ENCODE measurements at places on chromosomes 11 and 22.

DNA sequence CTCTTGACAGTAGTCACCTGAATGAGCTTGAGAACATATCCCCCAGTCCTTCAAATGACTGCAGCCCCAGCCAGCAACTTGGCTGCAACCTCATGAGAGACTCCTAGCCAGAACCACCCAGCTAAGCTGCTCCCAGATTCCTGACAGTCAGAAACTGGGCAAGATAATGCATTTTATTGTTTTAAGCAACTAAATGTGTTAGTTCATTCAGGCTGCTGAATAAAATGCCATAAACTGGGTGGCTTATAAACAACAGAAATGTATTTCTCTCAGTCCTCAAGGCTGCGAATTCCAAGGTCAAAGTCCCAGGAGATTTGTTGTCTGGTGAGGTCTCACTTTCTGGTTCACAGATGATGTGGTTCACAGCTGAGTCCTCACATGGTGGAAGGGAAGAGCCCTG lies 5.8 kb upstream of the PAMR1 start:
- DNase-seq: no peak

- peak; percentile 0 for DNase-seq
Measured at GRCh38 chr22:50399751-50400331, 56.7 kb downstream of the PPP6R2 start.

DNA sequence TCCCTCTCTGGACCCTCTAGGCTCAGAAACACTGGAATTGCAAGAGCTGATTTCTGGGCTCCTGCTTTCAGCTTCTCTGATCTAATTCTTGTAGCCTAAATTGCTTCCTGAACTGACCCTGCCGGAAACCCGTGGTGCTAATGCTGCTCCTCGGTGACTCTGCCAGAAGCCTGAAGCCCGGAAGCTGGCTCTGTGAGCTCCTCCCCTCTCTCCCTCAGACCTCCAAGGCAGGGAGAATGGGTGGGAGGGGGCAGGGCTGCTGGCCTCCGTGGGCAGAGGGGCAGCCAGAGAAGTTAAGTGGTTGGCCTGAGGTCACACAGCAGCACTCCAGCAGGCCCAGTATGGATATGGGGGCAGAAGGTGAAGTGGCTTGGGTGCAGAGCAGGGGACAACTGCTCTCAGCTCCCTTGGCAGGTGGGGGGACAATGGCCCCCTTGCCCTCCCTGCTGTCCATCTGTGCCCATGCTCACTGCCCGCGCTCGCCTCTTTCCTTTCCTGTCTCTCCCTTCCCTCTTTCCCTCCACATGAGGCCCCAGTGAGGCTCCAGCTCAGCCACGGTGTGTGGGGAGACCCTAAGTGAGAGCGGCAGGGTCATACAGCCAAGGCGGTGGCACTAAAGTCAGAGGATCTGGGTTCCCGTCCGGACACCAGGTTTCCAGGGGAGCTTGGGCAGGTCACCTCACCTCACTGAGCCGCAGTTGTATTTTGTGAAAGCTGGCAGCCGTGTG lies 16.2 kb downstream of the CAPN5 start:
- no peak for DNase-seq

- DNase-seq: no peak
Measured at GRCh38 chr11:17102462-17102861, 25.0 kb upstream of the RPS13 start.

DNA sequence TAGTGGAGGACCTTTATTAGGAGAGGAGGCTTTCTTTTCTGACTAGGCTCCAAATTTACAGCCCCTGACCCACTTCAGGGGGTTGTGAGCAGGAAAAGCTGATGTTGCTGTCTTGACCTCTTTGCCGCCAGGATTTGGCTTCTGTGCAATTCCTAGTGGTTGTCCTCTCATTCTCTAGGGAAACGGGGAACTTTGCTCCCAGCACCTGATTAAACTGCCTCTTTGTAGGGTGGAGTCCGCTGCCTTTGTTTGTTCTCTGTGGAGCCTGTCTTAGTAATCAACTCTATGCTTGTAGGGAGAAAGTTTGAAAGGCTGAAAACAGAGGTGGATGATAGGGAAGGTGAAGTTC lies 16.3 kb downstream of the CTNND1 start:
- DNase-seq: no peak

GRCh38 chr11:12764187-12764914 lies 90.1 kb downstream of the TEAD1 start:
- DNase-seq: no peak

DNA sequence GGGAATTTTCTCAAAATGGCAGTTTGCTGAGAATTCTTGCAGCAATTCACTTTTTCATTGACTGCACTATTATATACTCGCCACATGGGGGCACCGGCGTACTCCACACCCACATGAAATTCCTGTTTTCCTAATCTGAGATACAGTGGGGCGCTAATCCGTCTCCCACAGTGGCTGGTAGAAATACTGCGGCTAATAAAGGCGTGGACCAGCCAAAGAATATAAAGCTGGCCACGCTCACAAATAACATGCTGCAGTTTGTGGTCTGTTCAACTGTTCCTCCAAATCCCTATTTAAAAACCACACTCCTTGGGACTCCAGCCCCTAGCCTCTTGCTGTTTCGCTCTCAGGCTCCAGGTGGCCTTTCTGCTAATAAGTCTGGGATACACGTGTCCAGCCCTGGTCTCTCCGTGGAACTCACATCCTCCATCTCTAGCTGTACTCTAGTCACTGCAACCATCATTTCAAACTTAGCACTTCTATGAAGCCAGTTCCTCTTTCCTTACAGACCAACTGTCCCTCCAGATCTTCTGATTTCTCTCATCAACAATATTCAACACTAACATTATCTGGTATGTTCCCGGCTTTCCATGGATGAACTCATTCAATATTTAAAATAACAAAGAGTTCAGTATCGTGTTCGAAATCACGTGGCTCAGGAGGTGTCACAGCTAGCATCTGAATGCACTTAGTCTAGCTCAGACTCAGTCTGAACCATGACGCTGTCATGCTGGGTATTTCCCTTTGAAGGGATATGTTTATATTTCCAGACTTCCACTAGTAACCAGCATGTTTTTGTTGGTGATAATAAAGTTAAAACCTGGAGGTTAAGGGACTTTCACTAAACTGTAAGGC lies 22.0 kb downstream of the TBRG1 start:
- DNase-seq: peak; percentile 53

GRCh38 chr11:93082900-93083299 lies 113.4 kb downstream of the MTNR1B start:
- DNase-seq: no peak

DNA sequence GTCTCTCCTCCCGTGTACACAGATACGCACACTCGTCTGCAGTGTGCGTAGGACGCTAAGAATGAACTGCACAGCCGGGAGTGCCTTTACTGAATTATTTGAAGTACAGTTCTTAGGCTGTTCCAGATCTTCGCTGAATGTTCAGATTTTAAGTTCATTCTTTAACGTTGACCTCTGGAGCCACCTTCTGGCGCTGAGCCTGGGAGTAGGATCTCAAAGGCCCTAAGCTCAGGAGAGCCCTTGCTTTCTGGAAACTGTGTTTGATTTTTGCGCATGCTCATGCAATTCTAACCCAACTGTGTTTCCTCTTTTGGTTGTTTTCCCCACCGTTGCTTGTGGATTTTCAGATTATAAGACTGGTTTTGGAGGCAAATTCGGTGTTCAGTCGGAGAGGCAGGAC lies 22.8 kb downstream of the CTTN start:
- no peak for DNase-seq

DNA sequence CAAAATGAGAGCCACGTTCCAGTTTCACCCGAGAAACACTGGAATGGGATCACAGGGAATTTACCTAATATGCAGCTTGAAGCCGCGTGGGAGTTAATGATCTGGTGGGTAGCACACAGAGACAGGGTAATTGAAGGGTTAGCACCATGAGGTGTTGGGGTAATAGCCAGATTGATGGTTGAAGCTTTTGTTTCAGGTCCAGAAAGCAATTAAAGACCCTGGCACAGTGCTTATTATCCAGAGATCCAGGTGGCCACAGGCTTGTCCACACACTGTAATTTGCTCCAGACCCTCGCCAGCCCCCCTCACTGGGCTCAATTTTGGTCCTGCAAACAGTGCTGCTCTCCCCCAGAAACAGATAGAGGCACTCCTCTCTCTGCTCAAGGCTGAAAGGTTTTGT lies 282.5 kb upstream of the ISX start:
- DNase-seq: no peak

GRCh38 chr22:23516304-23516703 lies 63.8 kb downstream of the IGLL1 start:
- no peak for DNase-seq

DNA sequence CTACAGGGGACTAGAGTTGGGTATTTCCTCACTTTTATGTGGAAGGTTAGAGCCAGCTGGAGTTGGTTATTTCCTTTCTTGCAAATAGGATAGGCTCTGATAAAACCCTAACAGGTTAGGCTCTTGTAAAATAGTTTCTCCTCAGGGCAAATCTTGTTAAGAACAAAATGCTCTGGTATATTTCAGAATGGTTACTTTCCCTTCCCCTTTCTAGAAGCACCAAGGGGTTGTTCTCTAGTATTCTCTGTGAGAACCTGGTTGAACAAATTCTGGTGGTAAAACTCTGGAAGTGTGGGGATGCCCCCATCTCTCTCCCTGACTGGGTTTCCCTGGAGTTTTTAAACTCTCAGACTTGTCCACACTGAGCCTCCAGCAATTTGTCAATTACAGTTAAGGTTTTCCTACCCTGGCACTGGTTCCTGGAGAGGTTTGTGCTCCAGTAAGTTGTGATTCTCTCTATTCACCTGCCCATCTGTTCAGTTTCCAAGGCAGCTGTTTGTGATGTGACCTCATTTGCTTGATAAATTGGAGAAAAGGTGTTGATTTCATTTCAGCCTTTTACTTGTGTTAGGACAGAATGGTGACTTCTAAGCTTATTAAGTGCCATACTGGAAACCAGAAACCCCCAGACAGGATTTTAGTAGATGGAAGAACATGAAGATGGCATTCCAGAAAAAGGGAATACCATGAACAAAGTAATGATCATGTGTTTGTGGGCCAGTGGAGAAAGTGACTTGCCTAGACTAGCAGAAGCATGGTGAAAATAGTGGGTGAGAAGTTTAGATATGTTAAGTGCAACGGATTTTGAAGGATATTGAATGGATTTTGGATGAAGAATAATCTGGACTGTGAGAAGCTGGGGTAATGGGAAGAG lies 64.6 kb downstream of the EXT2 start:
- DNase-seq: no peak

DNA sequence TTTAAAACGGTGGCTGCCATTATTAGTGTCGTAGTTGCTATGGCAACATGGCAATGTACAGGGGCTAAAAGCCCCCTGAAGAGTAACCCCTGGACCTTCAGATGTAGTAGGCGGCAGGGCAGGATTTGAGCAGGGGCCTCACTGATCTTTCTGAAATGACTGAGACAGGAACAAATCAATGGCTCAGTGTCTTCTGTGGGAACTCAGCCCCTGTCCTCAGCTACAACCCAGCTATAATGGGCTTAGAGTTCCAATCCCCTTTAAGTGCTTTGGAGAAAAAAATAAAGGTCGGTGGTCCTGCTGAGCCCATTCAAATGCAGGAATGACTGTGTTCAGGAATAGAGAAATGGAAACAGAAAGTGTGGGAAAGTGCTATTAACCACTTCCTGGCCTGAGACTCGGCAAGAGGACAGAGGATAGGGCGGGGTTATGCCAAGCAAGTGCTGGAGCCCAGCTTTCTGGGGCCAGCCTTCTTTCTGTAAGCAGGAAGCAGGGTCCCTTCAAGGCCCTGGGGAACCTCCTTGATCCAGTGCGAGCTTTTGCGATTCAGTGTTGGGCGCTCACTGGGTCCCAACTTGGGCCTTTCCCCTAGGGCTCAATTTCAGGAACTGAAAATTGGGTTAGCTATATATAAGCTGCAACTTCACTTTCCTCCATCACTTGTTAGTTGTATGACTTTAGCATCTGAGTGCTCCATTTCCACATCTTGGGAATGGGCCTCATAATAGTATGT lies 6.1 kb upstream of the CD82 start:
- no peak for DNase-seq

Data from NCI-H2081 (cell line).